ENCODE measurements at places on chromosomes 4 and X.

DNA sequence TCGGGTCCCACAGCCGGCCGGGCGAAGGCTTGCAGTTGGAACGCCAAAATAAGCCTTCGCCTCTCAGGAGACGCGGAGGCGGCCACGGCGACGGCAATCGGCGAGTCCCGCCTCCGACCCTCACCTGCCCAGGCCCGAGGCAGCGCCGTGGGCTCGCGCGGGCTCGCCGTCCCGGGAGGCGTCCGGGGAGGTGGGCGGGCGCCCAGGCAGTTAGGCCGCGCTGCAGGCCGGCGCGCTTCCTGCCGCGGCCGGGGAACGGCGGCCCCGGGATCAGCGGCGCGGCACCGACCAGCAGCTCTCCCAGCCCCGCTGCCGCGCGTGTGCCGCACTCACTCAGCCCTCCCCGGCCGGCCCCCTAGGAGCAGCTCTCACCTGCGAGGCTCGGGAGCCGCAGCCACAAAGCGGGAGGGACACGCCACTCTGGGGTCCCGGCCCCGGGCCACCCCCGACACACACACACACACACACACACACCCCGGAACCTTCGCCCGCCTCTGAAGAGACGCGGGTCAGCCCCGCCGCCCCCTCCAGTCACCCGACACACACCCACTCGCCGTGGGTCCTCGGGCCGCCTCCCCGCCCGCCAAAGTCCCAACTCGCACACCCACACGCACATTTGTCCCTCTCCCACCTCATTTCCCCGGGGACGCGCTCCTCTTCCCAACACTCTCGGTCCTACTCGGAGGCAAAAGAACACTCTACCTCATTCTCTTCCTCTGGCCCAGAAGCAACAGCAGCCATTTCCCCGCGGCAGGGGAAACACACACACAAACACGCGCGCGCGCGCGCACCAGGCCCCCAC, at the start of gene CNOT6L:
TSS of gene CNOT6L (minus strand) at position 767 of the 802 bp plus-strand sequence. CDS start at position 707, 60 bp downstream.
- peak; percentile 91 for DNase-seq

- DNase-seq = no peak
Observed at GRCh38 chr4:82721819-82722423, 76.7 kb downstream of the SCD5 start.

GRCh38 chr4:52142816-52143215, 91.7 kb downstream of the SPATA18 start:
- no peak for DNase-seq

- no peak for DNase-seq
Observed at GRCh38 chr4:138945401-138945800, 70.2 kb upstream of the NOCT start.

DNA sequence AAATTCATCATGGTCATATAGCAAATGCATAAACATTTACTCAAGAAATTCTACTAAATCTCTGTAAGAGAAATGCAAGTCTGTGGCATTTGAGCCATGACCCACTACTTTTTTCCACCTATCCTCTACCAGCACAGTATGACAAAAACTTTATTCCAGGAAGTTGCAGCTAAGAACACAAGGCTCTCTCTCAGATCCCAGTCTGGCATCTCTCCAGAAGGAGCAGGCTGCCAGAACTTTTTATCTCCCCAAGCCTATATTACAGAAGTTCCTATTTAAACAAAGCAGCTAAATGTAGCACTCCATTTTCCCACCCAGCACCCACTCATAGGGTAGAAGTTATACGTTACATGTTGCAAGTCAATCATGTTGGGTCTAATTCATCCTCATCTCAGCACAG, 49.3 kb upstream of the EPGN start:
- no peak for DNase-seq

DNA sequence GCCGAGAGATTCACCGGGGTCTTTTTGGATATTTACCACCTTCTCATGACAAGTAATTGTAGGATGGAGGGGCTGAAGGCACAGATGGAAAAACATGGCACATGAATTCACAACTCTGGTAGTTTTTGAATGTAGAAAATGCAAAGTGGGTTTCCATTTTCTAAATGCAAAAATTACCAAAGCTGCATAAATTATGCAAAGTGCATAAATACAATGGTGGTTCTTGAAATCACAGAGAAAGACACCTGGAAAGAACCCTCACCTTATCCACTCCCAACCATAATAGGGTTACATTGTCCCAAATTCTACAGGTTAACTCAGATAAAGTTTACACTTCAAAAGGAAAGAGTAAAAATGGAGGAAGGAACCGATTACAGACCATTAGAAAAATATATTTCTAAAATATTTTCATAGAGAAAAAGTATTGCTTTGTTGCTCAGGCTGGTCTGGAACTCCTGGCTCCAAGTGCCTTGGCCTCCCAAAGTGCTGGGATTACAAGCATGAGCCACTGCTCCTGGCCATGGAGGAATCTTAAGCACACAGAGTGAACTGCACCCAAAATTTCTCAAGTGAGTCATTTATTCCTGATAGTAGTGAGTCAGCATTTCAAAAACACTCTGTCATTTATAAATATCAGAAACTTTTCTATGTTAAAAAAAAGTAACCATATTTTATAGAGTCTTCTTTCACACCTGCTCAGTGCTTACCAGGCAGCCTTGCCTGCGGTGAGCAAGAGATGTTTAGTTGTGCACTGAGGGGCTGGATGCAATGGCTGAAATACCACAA, 101.4 kb downstream of the FIP1L1 start:
- DNase-seq = no peak

DNA sequence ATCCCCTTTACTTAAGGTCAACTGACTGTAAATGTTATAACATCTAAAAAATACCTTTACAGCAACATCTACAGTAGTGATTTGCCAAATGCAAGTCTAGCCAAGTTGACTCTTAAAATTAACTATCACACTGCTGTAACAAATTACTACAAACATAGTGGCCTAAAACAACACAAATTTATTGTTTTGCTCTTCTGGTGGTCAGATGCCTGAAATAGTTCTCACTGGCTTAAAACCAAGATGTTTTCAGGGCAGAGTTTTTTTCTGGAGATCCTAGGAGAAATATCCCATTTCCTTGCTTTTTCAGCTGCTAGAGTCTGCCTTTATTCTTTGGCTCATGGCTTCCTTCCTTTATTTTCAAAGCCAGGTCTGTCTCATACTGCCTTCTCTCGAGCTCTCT, 120.5 kb downstream of the ADGRL3 start:
- DNase-seq = no peak

- no peak for DNase-seq
Observed at GRCh38 chr4:2933566-2934076, 29.6 kb downstream of the NOP14 start.

GRCh38 chr4:20217521-20217920, 34.2 kb upstream of the SLIT2 start:
- no peak for DNase-seq

DNA sequence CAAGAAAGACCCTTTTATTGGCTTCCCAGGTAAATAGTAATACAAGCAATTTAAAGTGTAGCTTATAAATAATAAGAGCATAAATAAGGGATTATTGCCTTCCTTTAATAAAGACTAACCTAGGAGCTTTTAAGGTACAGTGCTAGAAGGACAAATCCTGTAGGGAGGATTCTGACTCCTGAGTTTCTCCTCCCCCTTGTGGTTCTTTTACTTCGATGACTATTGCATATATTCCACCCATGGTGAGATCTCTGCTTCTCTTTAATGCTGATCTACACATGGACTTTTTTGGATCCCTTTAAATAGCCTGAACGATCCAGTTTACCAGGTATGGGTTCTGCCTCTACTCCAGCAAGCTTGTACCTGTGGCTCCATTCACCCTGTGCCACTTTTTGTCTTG, 2.5 kb downstream of the GALNT7 start:
- DNase-seq = no peak

- DNase-seq = no peak
Observed at GRCh38 chr4:186717556-186717955, 6.1 kb downstream of the FAT1 start.

GRCh38 chr4:1928356-1929239, 57.4 kb downstream of the NSD2 start:
- no peak for DNase-seq

GRCh38 chr4:34250562-34250961, 1993.8 kb downstream of the ARAP2 start:
- no peak for DNase-seq

GRCh38 chr4:2132438-2132837, 73.3 kb downstream of the NAT8L start:
- no peak for DNase-seq

- no peak for DNase-seq
Observed at GRCh38 chr4:89939994-89940393, 45.3 kb downstream of the MMRN1 start.

- no peak for DNase-seq
Observed at GRCh38 chr4:94306713-94307112, 35.9 kb downstream of the HPGDS start.

- no peak for DNase-seq
Observed at GRCh38 chr4:74395633-74396032, 30.7 kb downstream of the EREG start.

GRCh38 chr4:122099896-122100295, 52.2 kb upstream of the BLTP1 start:
- DNase-seq = no peak
